ENCODE measurements at places on chromosomes 6 and 20. TPM values are rescaled to one million over a fixed set of nuclear protein-coding genes. Genes with fewer than 3 reads are reported as not detected.

Gene APOBEC2
- not detected for total RNA-seq

Gene MRPS10
- total RNA-seq, result 64.1 TPM

Gene MYLK4
- 0.73 TPM for total RNA-seq

Gene FGD2
- not detected for total RNA-seq

Gene MOXD1
- 14.3 TPM for total RNA-seq

Gene SLC17A3
- not detected for total RNA-seq

Gene ELMO2
- total RNA-seq, result 36.9 TPM

Gene RNF144B
- 0.37 TPM for total RNA-seq

Gene FUT9
- not detected for total RNA-seq

Gene VWA7
- total RNA-seq, result under 0.01 TPM

Gene CCN2
- total RNA-seq, result 10.8 TPM

Gene COX4I2
- total RNA-seq, result not detected

Gene MYBL2
- total RNA-seq, result 12.1 TPM

Measured in subcutaneous preadipocyte (primary cell).